Glomerular endothelial cell (primary cell): ENCODE measurements at places on chromosomes 5 and 9. TPM values are rescaled to one million over a fixed set of nuclear protein-coding genes. Genes with fewer than 3 reads are reported as not detected.

- DNase-seq: no peak
Observed at GRCh38 chr9:113614843-113615648, 151.5 kb downstream of the RGS3 start.

- DNase-seq: no peak
Observed at GRCh38 chr5:147643142-147643541, 133.3 kb upstream of the DPYSL3 start.

DNA sequence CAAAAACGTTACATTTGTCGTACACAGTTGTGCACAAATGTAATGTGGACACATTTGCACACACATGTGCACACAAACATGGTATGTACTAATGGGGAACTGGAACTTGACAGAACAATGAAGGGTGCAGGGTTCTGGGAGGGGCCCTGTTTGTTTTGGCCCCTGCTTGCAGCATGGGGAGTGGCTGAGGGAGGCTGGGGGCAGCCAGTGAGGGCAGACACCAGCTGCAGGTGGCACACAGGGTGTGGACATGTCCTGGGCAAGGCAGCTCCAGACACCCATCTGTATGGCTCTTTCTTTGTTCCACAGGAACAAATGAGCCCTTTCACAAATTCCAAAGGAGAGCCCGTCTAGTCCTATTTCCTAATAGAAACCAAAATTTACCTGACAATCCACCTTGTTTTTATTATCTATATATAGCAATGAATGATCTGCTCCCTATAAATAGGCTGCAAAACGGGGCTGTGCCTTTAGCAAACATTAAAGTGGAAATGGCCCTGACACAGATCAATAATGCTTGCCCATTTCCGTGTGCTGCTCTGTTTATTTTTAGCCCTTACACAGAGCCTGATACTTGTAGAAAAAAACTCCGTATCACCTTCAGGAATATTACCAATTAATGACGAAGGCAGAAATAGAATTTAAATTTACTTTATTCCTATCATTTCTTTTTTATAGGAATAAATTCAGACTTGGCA, 26.4 kb downstream of the MARCHF3 start:
- DNase-seq: no peak

DNA sequence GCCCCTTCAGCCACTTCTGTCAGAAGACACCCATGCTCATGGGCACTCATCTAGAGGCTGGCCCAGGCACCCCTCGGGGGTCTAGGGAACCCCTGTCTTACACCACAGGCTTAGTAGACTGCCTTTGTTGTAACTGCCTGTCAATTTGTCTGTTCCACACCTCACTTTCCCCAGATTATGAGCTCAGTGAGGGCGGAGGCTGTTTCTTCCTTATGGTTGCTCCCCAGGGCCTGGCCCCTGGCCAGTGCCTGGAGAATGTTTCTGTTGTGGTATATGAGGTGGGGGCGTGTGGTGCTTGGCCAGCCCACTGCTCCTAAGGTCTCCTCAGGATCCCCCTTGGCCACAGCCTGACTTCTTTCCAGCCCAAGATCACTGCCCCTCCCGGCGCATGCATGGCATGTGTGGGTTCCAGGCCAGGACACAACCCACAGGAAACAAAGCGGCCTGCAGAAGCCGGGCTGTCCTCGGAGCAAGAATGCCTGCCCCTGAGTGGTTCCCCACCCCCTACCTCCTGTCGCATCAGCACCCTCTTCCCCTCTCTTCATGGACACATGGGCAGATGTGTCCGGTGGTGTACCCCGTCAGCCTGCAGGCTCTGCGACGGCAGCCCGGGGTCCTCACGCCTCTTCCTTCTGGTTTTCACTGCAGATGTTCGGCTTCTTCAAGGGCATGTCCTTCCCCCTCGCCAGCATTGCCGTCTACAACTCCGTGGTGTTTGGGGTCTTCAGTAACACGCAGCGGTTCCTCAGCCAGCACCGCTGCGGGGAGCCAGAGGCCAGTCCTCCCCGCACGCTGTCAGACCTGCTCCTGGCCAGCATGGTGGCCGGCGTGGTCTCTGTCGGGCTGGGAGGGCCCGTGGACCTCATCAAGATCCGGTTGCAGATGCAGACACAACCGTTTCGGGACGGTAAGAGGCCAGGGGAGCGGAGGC, 17.7 kb downstream of the SLC25A48 start:
- DNase-seq: no peak

GRCh38 chr9:125529589-125530515, 177.2 kb downstream of the MAPKAP1 start:
- DNase-seq: no peak

DNA sequence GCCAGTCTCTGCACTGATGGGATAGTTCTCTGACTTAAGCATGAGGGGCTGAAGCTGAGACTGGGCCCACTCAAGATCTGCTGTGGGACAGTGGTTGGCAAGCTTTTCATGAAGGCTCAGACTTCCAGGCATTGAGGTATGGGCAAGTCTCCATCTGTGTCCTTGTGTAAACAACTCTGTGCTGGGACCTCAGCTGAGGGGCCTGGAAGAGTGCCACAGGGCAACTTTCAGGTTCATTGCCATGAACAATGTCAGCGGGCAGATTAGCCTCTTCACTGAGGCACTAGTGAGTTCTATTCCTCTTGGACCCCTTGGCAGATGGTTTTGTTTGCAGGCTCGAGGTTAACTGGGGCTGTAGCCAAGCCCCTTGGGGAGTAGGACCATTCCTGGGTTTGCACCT, 127.1 kb downstream of the MRPS30 start:
- DNase-seq: no peak

The OR1Q1 gene
- total RNA-seq: not detected in 2 replicates

The OBP2A gene
- total RNA-seq: not detected in 2 replicates

GRCh38 chr5:7395947-7396712, at the start of gene ADCY2:
TSS of gene ADCY2 (plus strand) at chr5:7396138. CDS start at chr5:7396297, 159 bp downstream.
- no peak for DNase-seq

GRCh38 chr9:70392189-70392588, 22.3 kb downstream of the KLF9 start:
- no peak for DNase-seq

The ANKRD31 gene
- total RNA-seq: 0.15 TPM in 1 of 2 replicates, not detected in the other

The HAND1 gene
- not detected in 2 replicates for total RNA-seq

DNA sequence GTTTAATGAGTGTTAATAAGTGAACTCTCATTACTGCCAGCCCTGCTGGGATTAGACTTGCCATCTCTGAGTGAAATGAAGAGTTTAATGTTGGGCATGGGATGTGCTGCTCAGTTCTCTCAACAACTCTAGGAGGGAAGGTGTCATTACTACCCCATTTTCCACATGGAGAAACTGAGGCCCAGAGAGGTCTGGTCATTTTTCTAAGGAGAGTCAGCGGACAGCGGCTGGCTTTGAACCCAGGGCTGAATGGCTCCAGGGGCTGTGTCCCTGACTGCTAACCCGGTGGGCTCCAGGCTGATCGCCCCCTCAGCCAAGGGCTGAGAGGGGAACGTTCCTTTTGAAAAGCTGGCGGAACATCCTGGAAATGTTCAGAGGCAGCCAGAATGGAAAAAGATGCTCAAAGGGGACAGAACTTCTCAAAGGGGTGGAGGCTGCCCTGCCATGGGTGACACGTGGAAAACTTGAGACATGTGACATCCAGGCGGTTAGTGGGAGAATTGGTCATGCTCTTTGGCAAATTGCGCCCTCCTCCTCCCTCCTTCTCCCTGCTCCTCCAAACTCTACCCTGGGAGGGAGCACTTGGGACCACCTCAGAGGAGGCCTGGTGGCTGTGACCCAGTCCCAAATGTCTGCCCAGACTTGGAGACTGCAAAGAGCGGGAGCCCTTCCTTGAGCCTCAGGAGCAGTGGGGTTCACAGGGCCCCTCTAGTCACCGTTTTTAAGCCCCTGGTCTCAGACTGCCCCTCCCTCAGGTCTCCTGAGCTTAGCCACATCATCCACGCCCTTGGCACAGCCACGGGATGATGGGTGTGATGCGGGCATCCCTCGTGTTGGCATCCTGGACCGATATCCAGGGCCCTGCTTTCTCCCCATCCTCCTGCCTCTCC, 28.7 kb downstream of the DNM1 start:
- no peak for DNase-seq

The PCDHB14 gene
- 1.6 and 6.7 TPM in 2 replicates for total RNA-seq

- DNase-seq: no peak
Observed at GRCh38 chr9:114834386-114834785, 28.5 kb upstream of the TNFSF15 start.

DNA sequence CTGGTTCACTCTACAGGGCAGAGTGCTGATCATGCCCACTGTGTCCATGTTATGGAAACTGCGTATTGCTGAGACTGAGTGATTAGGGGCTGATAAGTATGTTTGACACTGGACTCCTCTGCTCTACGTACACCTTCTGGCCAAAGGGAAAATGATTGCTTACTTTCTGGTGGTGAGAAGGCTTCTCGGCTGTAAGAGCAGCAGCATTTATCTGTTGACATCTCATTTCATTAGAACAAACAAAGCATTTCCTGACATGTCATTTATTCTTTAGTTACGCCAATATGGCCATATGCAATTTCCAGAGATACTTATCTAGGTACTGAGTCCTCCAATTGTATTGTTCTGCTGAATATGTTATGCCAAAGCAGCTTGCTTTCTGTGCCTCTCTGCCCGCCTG, 5.6 kb downstream of the FAXDC2 start:
- DNase-seq: no peak

DNA sequence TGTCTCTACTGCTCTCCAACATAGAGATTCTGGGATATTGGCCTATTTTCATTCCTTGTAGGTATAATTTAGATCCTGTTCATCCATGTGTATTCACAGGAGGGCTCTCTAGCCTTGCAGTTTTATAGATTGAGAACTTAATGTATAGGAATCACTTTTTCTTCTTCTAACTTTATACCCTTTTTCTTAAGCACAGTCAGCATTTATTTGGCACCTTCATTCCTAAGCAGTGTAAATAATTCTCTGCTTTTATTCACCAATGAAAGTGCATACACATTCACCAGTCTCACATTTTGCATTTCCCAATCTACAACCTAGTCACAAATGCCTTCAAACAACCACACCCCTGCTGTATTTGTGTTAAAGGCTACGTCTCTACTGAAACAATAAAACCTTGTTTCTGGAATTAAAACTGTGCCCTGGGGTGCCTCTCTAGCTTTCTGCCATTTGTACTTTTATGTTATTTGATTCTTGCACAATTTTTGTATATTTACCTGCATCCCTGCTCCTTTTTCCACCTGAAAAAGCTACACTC, 49.3 kb downstream of the NREP start:
- DNase-seq: no peak

GRCh38 chr9:14912859-14913258, 2.6 kb upstream of the FREM1 start:
- DNase-seq: no peak

- DNase-seq: no peak
Observed at GRCh38 chr5:93404246-93404645, 176.8 kb downstream of the NR2F1-AS1 start.

GRCh38 chr9:89983411-89983810, 378.6 kb downstream of the GADD45G start:
- no peak for DNase-seq

DNA sequence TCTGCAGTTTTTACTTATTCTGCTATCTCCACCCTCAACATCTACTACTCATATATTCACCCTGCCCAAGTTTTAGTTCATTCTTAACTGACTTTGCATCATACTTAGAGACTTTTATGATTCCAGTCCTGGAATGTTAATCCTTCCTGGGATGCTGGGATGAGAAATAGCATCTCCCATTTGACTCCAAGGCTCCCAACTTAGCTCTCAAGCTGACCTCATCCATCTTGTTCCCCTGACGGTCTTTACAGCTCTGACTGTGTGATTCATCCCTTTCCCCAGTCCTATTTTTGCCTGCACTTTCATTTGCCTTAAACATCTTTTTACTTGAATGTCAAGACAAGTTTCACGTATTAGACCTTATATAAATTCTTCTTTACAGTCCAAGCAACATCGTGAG, 297.8 kb downstream of the EPB41L4A start:
- no peak for DNase-seq

GRCh38 chr5:96331210-96331609, 101.8 kb downstream of the PCSK1 start:
- no peak for DNase-seq

- no peak for DNase-seq
Observed at GRCh38 chr5:32023816-32024215, 150.3 kb downstream of the GOLPH3 start.

DNA sequence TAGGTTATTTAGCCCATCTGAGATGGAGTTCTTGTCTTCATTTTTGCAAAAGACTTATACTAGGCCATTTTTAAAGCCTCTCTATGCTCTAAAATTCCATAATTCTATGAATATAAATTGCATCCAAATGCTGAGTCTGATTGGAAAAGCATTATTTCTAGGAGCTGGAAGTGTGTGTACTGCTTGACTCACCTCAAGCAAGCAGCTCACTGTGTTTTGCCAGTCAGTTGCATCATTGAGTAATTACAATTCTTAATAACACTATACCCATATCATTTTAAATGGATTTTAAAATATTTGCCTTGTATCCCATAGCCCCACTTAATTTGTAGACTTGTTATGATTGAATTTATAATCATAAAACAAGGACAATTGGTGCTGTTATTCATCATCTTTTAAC, 161.0 kb downstream of the PAM start:
- no peak for DNase-seq

DNA sequence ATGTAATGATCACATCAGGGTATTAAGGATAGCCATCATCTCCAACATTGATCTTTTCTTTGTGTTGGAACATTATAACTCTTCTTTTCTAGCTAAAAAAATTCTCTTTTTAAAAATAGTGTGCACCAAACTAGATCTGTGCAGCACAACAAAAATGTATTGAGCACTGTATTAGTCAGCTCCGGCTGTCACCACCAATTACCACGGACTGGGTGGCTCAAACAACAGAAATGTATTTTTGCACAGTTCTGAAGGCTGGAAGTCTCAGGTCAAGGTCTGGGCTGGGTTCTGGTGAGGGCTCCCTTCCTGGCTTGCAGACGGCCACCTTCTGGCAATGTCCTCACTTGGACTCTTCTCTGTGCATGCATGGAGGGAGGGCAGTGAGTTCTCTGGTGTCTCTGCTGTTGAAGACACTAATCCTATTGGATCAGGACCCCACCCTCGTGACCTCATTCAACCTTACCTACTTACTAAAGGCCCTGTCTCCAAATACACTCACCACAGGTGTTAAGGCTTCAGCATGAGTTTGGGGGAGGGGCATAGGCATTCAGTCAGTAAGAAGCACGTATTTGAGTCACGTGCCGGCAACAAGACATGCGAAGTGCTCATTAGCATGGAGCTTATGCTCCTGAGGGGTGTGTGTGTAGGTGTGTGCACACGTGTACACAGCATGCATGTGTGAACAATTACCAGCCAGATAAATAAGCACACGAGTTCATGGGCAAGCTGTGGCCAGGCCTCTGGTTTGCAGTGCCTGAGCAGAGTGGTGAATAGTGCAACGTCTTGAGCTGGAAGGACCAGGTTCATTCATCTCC, 89.4 kb upstream of the SH3PXD2B start:
- DNase-seq: no peak

The HSPB3 gene
- not detected in 2 replicates for total RNA-seq

GRCh38 chr9:13144166-13144775, 135.2 kb downstream of the MPDZ start:
- no peak for DNase-seq
